Midbrain (tissue), 1 donor: ENCODE measurements at places on chromosomes 6 and 20.

DNA sequence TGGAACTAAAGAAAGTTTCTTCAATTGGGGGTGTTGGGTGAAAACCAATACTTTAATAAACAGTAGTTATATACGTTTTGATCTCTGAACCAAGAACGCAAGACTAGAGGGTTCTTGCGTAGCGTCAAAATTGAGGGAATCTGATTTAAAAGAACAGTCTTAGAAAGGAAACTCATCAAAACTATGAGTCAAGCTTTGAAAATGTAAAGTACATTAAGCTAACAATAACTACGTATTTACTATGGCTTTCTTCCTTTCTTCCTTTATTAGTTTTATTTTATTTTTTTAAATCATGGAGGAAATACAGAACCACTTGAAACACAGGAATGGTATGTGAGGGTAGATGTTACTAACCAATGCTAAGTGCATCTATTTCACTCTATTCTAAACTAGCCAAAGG is 287.0 kb upstream of the RSPO3 start:
- no peak for DNase-seq

DNA sequence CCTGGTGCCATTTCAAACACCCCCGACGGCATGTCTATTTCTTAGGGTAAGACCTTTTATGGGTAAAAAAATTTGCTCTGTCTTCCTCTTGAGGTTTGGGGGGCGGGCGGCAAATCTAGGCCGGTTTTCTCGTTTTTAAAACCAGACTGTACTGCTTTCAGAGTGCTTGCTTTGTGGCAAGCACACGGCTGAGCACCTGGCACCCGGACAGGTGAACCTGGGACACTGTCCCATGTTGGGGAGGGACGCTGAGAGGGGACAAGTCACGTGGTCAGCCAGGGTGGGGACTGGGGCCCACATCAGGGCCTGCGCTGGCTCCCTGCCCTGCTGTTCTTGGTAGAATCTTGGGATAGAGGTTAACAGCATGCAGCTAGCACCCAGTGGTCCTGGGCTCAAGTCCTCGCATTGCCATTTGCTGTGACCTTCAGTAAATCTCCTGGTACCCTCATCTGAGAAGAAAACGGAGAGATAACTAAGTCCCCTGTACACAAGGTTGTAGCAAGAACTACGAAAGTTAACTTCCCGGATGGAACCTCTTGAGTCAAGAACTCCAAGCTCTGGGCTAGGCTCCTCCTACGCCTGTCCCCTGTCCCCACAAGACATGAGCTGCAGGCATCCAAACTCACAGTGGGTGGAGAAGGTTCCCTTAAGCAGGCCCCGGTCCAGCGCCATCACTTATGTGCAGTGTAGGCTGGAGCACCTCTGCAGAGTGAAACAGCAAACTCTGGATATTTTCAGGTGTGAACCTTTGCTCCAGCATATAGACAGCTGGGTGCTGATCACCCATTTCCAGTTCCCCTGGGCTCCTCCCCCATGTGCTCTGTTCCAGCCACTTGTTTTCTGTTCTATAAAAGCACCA is 41.7 kb downstream of the PMEPA1 start:
- no peak for DNase-seq

DNA sequence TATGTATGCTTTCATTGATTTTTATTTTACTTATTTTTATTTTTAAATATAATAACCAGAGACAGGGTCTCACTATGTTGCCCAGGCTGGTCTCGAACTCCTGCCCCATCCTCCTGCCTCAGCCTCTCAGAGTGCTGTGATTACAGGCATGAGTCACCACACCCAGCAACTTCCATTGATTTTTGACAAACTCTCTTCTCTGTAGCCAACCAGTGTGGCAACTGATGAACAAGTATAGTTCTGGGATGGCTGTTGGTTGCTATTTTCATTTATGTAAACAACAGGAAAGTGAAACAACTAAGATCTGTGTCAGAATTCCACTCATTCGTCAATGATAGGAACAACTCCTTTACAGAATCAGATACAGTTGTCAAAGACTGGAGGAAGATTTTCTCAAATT is 356.7 kb upstream of the JARID2 start:
- no peak for DNase-seq

- no peak for DNase-seq
These were observed 109.5 kb upstream of the CLDN20 start for GRCh38 chr6:155154158-155154830.

DNA sequence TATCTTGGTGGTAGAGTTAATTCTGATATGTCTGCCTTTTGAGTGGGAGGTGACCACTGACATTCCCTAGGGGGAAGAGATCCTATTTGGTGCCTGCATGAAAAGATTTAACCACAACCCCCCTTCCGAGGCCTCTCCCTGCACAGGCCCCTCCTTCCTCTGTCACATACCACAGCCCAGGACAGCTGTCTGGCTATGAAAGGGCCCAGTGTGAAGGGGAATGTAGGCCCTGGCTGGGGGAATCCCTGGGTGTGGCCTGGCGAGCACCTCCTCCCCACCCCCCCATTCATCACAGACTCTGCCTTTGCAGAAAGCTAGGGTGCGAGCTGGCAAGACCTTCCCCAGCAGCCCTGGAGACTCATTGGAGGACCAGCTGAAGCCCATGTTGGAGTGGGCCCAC is 27.4 kb upstream of the MAPRE1 start:
- DNase-seq: no peak

DNA sequence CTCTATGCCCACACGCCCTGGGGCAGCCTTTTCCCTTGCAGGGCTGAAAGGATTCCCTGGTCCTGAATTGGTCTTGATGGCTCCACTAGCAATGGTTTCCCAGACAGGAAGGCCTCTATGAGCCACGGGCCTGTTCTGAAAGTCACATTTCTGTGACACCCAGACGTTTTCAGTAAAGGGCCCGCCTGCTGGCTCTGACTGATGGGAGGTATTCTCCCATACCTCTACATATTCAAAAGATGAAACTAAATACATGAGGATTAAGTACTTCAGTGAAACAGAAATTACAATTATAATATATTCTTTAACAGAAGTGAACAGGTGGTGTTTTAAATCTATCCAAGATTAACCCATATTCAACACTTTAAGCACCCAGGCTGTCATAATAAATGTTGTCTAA is 629.8 kb downstream of the CDH26 start:
- no peak for DNase-seq

DNA sequence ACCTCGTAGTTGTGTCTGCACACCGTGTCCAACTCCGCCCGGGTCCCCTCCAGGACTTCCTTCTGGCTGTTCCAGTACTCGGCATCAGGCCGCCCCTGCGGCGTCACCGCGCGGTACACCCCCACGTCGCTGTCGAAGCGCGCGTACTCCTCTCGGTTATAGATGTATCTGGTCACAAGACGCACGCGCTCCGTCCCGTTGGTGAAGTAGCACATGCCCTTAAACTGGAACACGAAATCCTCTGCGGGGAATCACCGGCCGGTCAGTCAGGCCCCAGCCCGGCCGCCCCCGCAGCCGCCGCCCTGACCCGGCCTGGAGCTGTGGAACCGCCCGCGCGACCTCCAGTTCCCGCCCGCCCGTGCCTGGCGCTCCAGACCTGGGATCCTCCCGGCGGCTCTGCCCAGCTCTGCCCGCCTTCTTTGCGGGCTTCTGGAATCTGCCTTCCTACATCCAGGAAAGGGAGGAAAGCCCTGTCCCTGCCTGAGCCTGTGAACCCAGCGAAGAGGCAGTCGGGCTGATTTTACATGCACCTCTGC is 1.6 kb downstream of the HLA-DQB1 start:
- DNase-seq: no peak

GRCh38 chr20:34705008-34705396 is 858 bp downstream of the TP53INP2 start:
- DNase-seq: no peak

- DNase-seq: no peak
These were observed 54.3 kb upstream of the BMP6 start for GRCh38 chr6:7671581-7671980.

GRCh38 chr6:34804543-34804942 is 12.7 kb downstream of the BLTP3A start:
- DNase-seq: no peak

GRCh38 chr6:134317471-134318131 is at the start of gene SGK1:
TSS of gene SGK1 (minus strand) at chr6:134318112. CDS start at chr6:134317460, 652 bp downstream.
- DNase-seq: peak; percentile 77

GRCh38 chr6:148328876-148329555 is 13.6 kb upstream of the SASH1 start:
- peak; percentile 52 for DNase-seq

DNA sequence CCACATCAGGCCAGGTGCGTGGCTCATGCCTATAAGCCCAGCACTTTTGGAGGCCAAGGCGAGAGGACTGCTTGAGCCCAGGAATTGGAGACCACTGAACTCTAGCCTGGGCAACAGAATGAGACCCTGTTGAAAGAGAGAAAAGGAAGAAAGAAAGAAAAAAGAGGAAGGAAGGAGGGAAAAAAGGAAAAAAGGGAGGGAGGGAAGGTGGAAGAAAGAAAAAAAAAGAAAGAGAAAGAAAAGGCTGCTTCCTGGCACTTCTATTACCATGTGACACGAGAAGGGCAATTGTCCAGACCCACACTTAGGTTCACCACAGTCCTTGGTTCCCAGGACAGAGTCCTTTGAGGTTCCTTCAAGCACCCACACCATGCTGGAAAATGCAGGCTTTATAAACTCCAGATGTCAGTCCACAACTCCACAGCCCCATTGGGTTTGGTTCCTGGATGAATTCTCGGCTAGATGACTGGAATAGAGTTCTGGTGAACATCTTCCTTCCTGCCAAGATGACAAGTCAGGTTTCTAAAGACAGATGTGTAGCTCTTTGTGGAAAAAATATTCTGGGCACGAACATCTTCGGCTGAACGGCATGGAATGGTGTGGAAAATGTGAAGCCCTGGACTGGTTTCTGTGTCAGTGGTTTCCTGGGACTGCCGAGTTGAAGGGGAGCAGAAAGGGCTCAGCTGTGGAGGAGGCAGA is 32.5 kb downstream of the NT5E start:
- DNase-seq: no peak

DNA sequence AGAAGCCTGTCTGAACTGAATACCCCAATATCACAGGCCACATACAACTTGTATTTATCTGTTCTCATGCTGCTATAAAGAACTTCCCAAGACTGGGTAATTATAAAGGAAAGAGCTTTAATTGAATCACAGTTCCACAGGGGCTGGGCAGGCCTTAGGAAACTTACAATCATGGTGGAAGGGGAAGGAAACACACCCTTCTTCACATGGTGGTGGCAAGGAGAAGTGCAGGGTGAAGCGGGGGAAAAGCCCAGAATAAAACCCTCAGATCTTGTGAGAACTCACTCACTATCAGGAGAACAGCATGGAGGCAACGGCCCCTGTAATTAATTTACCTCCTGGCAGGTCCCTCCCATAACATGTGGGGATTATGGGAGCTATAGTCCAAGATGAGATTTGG is 50.3 kb upstream of the FNDC1 start:
- DNase-seq: no peak

DNA sequence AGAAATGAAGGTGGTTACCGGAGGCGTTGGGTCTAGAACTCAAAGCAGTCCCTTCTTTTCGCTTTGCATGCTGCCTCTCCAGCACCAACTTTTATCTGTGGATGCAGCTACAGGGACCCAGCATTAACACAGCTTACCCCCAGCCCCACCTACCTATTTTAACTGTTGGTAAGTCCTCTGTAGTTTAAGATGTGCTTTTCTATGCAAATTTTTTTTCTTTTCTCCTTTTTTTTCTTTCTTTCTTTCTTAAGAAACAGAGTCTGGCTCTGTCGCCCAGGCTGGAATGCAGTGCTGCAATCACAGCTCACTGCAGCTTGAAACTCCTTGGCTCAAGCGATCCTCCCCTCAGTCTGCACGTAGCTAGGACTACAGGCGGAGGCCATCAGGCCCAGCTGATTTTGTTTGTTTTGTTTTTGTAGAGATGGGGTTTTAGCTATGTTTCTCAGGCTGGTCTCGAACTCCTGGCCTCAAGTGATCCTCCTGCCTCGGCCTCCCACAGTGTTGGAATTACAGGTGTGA is 6.5 kb upstream of the USP45 start:
- no peak for DNase-seq
